ENCODE measurements at places on chromosomes 3 and 15.

GRCh38 chr3:1903111-1903510, 195.6 kb upstream of the CNTN4 start:
- no peak for DNase-seq

GRCh38 chr3:60215946-60216345, 1035.3 kb downstream of the FHIT start:
- no peak for DNase-seq

- DNase-seq: no peak
Measured at GRCh38 chr3:179016979-179017670, 54.5 kb downstream of the ZMAT3 start.

DNA sequence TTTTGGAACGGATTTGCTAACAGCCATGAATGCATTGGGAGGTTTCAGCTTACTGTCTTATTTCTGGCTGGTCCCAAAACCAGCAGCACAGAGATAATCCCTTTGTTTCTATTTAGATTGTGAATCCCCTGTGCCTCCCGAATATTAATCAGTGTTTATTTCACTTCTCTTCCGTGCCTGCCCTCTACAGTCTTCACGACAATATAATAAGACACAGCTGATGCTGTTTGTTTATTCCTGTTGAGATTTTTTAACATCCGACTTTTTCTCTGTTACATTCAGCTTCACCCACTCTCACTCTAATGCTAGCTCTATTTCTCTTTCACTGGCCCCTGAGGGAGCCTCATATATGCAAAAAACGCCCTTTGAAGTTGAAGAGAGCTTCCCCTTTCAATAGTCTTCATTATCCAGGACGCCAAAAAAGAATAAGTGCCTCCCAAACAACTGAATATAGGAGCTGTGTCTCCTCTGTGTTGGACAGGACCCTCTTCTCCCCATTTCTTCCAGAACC, 995.3 kb downstream of the ROBO2 start:
- no peak for DNase-seq

DNA sequence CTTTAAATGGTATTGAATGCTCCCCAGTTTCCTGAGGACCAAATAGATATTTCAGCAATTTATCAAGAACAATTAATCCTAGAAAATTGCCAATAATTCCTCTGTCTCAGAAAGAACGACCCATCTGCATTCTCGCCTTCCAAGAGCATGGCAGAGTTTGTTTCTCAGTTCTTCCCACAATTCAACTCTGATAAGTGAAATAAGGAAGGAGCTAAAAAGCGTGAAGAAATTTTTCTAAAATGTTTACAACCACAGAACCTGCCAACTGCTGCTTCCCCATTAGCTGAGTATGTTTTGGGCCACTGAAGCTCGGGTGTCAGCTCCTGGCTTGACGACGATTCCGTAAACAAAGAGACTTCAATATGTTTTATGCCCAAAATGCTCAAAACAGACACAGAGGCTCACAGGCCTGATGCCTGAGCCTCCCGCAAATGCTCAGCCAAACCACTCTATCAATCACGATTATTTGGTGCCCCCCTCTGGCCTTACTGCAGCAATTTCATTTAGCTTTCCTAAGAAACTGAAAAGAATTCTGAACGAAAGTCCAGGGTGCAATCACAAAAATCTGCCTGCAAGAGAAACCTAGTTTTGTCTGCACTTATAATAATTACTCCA, 259.2 kb upstream of the CCDC54 start:
- no peak for DNase-seq

GRCh38 chr3:167872032-167872431, 136.5 kb downstream of the SERPINI1 start:
- no peak for DNase-seq

DNA sequence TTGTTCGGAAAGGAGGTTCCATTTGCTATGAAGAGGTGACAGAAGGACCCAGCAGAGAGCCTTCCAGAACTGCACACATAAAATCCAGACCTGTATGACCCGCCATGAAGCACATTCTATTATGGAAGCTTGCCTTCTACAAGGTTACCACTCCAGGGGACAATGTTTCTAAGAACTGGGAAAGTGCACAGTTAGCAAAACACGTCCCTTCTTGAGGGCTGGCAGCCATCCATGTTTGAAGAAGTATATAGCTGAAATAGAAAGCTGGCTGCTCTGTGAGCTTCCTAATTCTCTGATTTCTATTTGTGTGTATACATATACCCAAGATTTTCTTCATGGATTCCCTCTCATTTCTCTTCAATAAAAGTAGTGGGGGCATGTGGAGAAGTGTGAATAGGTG, 74.6 kb downstream of the CNTN3 start:
- no peak for DNase-seq

DNA sequence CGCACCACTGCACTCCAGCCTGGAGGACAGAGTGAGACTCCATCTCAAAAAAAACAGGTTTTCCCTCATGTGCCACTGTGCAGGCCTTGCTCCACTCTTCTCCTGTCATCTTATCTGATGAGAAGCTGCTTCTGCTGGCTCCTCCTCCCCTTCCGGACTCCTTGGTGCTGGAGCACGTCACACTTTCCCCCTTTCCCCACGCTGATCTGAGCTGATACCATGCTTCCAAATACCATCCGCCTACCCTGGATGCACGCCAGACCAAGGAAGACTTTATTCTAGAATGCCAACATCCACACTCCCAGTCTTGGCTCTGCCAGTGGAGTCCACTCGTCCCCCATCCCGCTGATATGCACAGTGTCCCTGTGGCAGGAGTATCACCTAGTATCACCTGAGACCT, 31.3 kb downstream of the HOMER2 start:
- DNase-seq: no peak

DNA sequence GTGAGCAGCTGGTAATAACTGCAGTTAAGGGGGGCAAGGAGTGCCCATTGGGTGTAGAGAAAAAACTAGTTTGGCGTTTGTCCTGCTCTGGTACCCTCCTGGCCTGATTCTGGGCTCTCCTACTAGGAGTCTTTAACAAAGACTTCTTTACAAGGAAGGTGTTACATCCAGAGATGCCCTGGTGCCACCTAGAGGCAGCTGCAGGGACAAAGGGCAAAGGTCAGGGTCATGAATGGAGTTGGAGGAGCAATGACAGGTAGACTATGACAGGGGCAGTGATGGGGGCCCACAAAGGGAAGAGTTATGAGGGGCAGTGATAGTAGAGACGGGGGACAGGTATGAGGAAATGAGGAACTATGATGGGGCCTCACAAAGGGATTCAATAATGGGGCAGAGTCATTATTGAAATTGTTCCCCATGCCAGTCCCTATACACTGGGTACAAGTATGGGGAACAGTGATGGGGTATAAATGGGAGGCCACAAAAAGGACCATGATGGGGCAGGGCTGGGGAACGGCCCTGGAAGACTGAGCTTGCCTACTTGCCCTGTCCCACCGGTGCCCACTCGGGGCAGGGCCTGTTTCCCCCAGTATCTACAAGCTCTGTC, 7.9 kb downstream of the CCDC71 start:
- peak; percentile 26 for DNase-seq

DNA sequence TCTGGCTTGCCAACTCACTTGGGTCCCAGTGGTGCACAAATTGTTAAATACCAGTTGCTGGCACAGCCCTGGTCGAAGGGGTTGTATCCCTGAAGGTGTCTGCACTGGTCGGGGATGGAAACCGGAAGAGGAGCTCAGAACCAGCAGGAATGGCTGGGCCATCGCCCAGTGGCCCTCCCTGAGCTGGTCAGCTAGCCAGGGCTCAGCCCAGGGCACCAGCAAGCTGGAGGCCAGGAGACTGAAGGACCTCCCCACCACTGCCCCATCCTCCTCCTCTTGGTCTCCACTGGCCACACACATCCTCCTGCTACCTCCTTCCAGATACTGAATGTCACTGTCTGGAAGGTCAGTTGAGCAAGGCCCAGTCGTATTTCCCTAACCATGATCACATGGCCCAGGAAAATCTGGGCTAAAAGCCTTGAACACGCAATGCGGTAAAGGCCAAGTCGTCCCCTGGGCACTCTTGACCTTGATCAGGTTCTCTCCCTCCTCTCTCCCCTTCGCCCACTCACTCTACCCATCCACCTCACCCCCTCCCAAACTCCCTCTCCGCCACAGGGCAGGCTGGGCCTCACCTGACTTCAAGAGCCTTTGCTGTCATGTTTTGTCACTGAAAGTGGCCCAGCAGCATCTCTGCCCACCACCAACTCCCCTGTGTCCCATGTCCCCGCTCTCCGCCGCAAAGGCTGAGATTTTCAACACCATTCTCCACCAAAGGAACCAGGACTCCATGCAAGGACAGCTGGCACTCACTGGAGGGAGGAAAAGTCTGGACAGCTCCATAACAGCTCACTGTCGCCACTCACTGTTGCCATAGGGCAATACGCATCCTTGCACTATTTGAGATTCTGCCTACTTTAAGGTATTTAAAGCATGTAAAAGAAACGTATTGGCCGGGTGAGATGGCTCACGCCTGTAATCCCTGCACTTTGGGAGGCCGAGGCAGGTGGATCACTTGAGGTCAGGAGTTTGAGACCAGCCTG, 12.1 kb downstream of the ZDHHC19 start:
- no peak for DNase-seq

DNA sequence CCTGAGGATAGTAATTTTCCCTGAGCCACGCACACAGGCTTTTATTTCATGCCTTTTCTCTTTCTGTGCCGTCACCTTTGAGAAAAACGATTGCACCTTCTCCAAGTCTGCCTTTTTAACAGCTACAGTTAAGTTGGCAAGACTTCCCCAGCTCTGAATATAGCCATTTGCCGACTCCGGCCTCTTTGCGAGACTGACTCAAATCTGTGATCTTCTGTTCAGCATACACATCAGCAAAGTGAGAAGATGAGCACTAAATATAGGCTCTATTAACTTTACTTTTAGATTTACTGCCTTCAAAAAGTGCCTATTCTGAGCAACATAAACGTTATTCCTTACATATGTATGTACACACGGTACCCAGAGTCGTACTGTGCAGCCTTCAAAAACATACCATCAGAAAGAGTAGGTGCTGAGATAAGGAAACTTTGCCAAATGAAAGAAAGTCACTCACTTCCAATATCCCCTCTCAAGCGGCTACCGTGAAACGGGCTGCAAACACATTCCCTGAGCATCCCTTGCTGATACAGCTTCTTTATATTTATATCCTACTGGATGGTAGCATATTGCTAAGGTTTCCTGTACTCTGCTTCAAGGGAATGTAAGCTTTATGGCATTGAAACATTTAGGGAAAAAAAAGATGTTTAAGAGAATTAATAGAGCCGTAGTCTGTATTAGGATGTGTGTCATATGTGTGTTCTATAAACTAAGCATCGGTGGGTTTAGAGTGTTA, 283.3 kb upstream of the TPRG1 start:
- DNase-seq: no peak

DNA sequence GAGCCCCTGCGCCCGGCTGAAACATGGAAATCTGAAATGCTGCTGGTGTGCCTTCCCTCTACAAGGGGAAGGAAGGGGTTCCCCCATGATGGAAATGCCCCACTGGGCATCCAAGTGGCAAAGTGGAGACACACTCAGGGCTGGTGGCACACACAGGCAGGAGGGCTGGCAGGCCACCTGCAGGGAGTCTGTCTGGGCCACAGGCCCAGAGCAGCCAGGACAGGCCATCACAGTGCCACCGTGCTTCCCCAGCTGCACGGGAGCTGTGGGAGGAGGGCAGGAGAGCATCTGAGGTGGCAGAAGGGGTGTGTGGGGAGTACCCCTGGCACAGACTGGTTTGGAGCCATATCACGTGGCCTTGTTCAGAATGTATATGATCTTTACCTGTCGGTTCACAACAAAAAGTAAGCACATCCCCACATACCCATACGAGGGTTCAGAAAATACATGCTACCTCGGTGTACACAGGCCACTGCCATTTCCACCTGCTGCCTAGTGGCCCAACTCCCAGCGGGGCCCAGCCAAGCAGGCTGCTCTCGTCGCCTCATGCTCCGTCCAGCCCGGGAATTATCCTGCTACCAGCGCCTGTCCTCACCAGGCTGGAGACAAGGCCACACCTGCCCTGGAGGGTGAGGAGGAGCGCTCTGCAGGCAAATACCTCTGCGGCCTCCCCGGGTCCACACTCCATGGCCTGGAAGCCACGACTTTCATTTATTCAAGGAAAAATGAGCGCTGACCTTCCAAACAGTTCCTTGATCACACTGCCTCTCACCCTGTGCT, 22.6 kb upstream of the DUSP7 start:
- no peak for DNase-seq

DNA sequence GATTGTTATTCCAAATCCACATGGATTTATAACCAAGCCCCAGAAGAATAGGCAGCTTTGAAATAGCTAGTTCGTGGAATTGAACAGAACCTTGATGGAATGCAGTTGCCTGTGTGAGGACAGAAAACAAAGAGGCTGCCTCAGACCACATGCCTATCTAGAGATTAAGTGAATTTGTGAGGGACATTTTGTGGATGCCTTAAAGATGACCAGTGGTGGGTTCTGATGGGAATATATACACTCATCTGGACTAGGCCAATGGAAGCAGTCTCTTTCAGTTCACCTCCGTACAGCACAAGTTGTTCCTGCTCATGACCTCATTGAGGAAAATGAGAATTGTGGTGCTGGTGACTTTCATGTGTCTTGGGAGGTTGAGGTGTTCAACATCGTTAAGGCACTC, 63.2 kb upstream of the PYDC2 start:
- DNase-seq: no peak

GRCh38 chr3:149813367-149814281, 609 bp downstream of the RNF13 start:
- DNase-seq: no peak

DNA sequence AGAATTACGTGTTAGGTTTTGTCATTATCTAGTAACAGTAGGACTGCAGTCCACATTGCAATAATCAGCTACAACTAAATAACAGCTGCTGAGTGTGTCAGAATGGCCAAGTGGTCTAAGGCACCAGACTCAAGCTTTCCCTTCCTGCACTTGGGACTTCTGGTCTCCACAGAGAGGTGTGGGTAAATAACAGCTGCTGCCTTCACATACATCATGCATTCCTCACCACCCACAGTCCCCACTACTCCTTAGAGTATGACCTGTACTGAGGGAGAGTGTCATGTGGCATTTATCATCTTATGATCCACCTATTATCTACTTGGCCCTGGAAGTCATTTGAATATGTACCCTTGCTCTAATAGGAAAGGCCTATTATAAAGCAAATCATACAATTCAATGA, 22.2 kb upstream of the ZMAT3 start:
- DNase-seq: no peak

GRCh38 chr15:43483297-43484128, 9.4 kb downstream of the TP53BP1 start:
- no peak for DNase-seq

- no peak for DNase-seq
Measured at GRCh38 chr3:52005571-52005986, 9.9 kb upstream of the RPL29 start.

- peak; percentile 82 for DNase-seq
Measured at GRCh38 chr15:45118131-45118588, 4.0 kb downstream of the DUOXA2 start.

- DNase-seq: no peak
Measured at GRCh38 chr3:160402221-160403027, 3.0 kb downstream of the SMC4 start.

- DNase-seq: no peak
Measured at GRCh38 chr3:163315786-163316185, 1762.5 kb downstream of the SI start.

DNA sequence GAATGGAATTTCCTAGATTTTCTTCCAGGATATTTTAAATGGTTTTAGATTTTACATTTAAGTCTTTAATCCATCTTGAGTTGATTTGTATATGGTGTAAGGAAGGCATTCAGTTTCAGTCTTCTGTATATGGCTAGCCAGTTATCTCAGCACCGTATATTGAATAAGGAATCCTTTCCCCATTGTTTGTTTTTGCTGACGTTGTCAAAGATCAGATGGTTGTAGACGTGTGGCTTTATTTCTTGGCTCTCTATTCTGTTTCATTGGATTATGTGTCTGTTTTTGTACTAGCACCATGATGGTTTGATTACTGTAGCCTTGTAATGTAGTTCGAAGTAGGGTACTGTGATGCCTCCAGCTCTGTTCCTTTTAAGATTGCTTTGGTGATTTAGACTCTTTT, 325.7 kb upstream of the EPHA6 start:
- DNase-seq: no peak

All from activated CD4-positive, alpha-beta T cell treated with anti-CD3 and anti-CD28 coated beads for 24 hours (primary cell).